ENCODE measurements at places on chromosomes 13 and 19.

DNA sequence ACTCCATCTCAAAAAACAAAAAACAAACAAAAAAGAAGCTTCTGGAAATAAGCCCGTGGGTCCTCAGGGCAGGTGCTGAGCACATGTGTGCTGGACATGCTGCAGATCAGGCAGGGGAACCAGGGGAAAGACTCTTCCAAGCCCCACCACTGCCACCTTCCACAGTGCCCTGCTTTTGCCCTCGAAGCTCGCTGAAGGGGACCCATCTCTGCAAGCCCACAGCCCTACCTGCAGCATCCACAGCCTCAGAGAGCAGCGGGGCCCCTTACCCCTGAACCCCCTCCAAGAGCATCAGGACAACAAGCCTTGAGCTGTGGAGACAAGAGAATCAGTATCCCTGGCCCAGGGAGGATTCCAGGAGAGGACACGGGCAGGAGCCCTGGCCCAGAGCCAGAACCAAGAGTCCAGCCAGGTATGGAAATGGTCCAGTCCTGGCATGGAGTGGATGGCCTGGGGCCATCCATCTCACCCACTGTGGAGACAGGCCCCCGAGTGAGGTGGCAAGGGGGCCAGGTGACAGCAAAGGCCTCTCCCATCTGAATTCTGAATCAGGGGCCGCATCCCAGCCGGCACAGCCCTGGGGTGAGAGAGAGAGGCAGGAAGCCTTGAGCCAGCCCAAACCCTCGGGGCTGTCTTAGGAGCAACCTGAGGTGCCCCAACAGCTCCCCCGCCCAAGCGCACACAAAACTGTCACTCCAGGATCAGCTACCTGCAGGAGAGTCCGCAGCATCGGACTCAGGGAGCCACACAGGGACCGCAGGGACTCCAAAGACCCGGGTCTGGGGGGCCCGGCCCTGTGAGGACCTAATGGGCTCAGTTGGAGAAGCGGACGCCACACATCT is 51.8 kb upstream of the TPM4 start:
- DNase-seq = no peak

- peak; percentile 61 for DNase-seq
These were observed 20.2 kb upstream of the ERVV-1 start for GRCh38 chr19:52993342-52994178.

GRCh38 chr19:33701565-33701964 is 79.8 kb downstream of the CHST8 start:
- DNase-seq = no peak

DNA sequence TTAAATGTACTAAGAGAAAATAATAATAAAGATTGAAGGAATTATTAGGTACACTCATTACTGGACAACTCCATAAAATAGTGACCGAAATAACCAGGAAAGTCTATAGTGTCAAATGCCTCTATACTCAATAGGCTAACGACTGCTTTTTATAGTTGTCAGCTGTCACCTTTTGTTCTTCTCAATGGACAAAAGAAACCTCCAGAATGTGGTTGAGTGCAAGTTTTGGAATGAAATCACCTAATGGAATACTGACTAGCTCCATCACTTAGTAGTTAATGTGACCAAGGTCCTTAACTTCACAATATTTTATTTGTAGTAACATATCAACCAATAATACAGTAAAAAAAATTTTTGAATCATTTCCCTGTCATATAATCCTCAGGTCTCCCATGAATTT is 18.1 kb downstream of the TSC22D1 start:
- no peak for DNase-seq

DNA sequence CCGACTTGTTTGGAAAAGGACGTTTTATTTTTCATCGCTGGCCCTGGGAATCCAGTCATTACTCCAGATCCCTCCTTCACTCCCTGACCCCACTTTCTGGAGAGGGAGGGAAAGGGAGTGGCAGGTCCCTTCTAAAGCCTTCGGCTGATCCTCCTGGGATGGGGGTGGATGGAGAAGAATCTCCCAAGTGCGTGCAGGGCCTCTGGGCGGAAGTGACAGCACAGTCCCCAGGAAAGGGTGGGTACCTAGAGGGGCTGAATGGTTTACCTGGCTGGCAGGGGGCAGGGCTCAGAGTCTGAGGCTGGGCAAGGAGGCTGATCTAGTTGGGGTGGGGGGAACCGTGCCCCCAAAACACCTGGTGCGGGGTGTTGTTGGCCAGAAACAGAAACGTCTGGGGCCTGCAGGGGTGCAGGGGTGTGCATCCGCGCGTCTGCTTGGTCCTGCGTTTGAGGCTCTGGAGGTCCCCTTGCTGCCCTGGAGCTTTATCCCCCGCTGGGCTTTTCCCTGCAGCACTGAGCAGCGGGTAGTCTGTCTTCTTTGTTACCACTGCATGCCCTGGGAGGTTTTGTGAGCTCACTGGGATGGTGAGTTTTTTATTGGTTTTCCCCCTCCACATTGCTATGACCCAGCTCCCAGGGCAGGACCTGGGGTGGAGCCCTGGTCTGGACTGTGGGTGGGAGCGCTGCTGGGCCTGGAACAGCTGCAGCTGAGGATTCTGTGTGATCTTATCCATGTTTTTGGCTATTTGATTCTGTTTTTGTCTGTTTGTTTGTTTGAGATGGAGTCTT is 3.0 kb upstream of the ZNF628 start:
- no peak for DNase-seq

DNA sequence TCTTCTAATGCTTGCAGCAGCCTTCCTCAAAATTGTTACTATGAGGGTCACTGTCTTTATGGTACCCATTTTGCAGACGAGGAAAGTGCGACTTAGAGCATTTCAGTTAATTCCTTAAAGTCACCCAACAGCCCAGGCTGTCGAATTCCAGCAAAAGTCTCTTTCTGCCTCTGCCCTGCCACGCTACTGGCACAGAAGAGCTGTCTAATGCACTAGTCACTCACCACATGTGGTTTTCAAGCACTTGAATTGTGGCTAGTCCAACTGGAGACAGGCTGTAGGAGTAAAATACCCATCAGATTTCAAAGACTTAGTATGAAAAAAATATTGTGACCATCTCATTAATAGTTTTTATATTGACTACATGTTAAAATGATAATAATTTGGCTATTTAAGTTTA is 1.7 kb downstream of the FPR1 start:
- no peak for DNase-seq

Measured in hematopoietic multipotent progenitor cell treated with erythropoietin and hydrocortisone succinate and interleukin-3 and kit ligand, for 17 days (in vitro differentiated cells).